ENCODE measurements at places on chromosomes 7 and 10.

DNA sequence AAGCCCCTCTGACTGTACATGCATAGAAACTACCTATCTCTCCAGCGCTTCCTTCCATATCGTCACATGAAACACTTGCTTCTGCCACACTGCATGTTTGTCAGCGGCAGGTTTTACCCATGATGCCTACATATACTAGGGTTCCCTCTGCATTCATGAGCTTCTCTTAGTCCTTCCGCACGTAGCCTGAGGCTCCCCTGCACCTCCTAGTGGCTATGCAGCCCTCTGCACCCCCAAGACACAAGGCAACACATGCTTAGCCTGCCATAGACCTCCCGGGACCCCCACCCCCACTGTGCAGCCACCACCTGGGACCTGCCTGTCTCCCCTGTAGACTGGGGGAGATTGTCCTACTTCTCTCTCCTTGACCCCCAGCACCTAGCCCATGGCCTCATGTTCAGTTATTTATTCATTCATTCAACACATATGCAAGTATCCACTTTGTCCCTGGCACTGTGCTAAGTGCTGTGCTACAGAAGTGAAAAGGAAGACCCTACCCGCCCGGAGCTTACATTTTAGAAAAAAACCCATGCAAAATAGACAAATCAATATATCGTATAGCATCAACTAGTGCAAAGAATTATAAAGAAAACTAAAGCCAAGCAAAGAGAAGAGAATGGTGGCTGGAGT lies 23.5 kb downstream of the TMEM273 start:
- no peak for DNase-seq

GRCh38 chr7:25216837-25217236 lies 11.4 kb downstream of the NPVF start:
- DNase-seq = peak; percentile 64

DNA sequence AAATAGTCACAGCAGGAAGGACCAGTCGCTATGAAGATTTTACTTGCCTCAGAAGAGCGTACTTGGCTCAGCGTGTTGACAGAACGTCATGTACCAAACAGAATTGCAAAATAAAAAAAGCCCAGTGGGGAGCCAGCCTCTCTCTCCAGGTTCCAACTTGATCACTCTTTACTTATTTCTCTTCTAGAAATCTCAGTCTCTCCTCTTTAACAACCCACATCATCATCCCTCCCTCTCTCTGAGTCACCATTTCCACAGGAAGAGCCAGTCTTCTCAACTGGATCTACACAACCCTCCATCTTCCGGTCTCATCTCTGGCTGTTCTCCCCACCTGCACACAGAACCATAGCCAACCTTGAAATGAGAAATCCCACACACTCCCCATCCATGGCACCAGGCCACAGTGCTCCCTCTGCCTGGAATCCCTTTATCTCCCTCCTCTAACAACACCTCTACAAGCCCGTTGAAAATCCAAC lies 718.3 kb downstream of the GRID1 start:
- no peak for DNase-seq

GRCh38 chr7:157432541-157432956 lies 95.7 kb downstream of the DNAJB6 start:
- peak; percentile 60 for DNase-seq

GRCh38 chr10:50275650-50276235 lies 24.4 kb upstream of the ASAH2 start:
- peak; percentile 24 for DNase-seq

GRCh38 chr10:47051741-47052238 lies 140.6 kb downstream of the PTPN20 start:
- no peak for DNase-seq

- DNase-seq = no peak
Observed at GRCh38 chr10:63355682-63356081, 110.1 kb downstream of the JMJD1C start.

GRCh38 chr10:119784340-119785067 lies 58.7 kb downstream of the INPP5F start:
- DNase-seq = no peak

- DNase-seq = no peak
Observed at GRCh38 chr10:35351021-35351420, 14.7 kb downstream of the CCNY start.

GRCh38 chr7:128398016-128398840 lies 11.6 kb downstream of the IMPDH1 start:
- no peak for DNase-seq

DNA sequence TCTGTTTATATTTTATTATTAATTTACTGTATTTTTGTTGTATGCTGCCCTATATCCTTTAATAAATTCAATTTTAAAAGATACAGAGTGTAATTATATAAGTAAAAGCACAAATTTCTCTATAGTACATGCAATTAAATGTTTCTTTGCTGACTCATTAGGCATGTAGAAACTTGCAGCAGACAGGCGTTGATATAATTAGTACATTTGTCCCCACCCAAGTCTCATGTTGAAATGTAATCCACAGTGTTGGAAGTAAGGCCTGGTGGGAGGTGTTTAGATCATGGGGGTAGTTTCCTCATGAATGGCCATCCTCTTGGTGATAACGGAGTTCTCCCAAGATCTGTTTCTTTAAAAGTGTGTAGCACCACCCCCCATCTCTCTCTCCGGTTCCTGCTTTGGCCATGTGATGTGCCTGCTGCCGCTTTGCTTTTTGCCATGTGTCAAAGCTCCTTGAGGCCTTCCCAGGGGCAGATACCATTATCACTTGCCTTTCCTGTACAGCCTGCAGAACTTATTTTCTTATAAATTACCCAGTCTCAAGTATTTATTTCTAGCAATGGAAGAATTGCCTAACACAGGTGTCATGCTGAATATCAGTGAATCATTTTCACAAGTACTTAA lies 63.7 kb downstream of the TSPAN12 start:
- DNase-seq = no peak

GRCh38 chr7:3154317-3154716 lies 110.7 kb upstream of the CARD11 start:
- DNase-seq = no peak

DNA sequence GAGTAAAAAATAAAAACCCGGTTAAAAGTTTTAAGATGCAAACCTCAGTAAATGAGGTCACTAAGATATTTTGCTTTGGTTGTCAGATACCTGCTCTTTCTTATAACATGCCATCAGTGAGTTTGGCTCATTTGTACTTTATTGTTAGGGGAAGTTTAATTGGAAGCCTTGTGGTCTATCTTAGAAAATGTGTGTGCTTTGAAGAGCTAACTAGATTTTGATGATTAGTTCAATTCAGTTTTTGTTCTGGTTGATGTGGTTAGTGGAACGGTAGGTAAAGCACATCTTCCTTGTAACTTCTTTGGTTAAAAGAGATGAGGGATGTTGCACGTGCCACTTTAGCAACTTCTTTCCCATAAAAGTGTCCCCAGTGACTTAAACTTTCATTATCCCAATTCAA lies 353.4 kb upstream of the GALNT17 start:
- DNase-seq = no peak

DNA sequence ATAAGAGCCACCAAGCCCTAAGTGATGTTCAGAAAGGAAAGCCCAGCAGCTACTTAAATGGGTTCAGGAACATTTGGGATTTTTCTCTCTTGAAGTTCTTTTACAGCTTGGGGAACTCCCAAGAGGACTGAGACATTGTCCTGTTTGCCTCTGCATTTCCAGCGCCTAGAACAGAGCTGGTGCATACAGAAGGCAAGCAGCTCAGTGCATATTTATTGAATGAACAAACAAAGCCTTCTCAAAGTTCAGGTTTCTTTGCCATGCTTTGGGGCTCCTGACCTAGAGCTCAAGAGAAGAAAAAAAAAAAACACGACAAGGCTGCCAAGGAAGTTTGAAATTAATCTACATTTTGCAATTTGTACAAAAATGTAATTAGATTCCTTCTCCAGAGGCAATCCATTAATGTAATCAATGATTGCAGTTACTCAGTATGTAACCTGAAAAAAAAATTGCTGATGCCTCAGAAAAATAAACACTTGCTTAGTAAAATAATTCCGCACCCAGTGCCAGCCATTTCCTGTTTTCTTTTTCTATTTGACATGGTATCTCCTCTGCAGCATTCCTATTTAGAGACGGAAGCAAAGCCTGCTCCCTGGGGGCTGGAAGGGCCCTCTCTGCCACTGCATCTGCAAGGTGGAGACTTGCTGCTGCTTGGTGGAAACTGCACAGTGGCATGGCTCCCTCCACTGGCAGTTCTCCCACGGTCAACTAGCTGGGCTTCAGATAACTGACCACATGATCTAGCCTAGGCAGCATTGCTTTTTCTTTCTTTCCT lies 157.3 kb downstream of the TMEM178B start:
- no peak for DNase-seq

- no peak for DNase-seq
Observed at GRCh38 chr7:158609313-158609974, 21.8 kb upstream of the PTPRN2 start.

DNA sequence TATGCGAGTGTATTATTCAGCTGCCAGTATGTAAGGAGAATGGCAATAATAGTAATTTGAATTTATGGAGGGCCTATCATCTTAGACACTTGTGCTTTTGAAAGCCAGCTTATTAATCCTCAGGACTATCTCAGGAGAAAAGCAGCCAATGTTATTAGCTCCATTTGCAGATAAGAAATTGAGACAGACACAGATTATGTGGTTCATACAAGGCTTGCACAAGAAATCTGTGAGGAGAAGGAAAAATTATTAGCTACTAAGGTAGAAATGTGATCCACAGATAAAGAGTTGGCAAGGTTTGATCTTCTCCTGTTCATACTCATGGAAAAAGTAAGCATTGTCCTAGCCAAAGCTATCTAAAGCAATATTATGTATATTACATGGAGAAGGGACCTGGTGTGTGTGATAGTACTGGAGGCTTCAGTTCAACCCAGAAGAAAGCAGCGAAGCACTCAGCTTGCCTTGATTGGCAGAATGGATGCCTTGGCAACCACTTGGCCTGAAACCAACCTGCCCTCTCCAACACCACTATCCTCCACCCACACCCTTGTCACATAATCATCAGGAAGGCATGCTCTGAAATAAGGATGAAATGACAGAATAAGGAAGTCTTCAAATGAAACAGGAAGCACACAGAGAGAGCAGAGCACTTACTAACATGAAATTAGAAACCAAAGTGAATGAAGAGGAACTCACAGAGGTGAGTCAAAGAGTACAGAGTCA lies 18.0 kb downstream of the MACC1 start:
- peak; percentile 4 for DNase-seq

DNA sequence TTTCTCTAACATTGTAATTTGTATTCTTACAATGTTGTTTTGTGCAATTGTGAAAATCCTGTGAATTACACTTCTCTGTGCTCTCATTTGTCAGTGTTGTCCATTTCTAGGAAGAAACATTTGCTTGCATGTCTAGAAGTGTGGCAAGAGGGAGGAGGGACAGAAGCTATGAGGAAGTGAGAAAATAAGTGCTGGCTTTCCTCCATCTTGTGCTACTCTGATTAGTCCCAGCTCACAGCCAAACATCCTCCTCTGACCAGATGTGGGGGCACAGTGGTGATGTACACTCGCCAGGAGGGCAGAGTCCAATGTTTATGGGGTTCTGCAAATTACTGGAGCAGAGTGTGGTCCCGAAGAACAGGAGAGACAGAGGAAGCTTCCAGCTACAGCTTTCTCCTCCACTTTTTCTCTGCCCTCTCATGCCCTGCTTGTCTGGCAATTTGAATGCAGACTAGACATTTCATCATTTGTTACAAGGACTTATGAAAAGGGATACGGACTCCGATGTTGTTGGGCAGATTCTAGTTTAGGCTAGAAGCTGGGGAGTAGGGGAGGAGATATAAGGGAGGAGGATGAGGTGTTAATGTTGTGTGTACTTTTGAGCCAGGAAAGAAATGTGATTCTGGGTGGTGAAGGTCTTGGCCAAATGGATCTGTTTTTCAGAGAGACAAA lies 131.0 kb upstream of the C1GALT1 start:
- no peak for DNase-seq

DNA sequence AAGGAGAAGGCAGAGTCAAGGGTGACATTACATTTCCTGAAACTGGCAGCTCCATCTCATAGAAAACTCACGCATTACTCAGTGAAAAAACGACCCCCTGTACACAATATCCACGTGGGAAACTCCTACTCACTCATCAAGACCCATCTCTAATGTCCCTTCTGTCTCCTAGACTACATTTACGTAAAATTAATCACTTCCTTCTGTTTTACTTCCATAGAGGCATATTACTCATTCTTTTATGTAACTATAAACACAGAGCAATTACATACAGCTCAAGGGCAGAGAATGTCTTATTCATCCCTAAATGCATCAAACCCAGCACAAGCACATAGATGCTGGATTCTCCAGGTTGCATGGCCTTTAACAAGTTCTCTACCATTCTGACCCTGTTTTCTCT lies 281.8 kb downstream of the KCNMA1 start:
- peak; percentile 42 for DNase-seq

Data from kidney capillary endothelial cell (primary cell).